ENCODE measurements at places on chromosomes 12 and 14. TPM values are rescaled to one million over a fixed set of nuclear protein-coding genes. Genes with fewer than 3 reads are reported as not detected.

KRT2 gene
- not detected for total RNA-seq

- peak; percentile 84 for DNase-seq
Measured at GRCh38 chr12:45244561-45245343, 28.9 kb downstream of the ANO6 start.

GRCh38 chr12:52023182-52023975 is 16.6 kb downstream of the TAMALIN start:
- DNase-seq: peak; percentile 60

B4GALNT3 gene
- not detected for total RNA-seq

LYZ gene
- 0.17 TPM for total RNA-seq

Data from fibroblast of lung (primary cell).